ENCODE measurements at places on chromosomes 5 and 9.

- no peak for DNase-seq
Observed at GRCh38 chr9:95125652-95126051, 191.9 kb downstream of the FANCC start.

- DNase-seq, result no peak
Observed at GRCh38 chr5:56993241-56993640, 41.3 kb upstream of the MIER3 start.

- no peak for DNase-seq
Observed at GRCh38 chr9:30744871-30745270, 1639.6 kb upstream of the ACO1 start.

GRCh38 chr9:128992995-128993394, 35.1 kb downstream of the SH3GLB2 start:
- DNase-seq, result no peak

- no peak for DNase-seq
Observed at GRCh38 chr9:36827593-36827992, 206.5 kb downstream of the PAX5 start.

DNA sequence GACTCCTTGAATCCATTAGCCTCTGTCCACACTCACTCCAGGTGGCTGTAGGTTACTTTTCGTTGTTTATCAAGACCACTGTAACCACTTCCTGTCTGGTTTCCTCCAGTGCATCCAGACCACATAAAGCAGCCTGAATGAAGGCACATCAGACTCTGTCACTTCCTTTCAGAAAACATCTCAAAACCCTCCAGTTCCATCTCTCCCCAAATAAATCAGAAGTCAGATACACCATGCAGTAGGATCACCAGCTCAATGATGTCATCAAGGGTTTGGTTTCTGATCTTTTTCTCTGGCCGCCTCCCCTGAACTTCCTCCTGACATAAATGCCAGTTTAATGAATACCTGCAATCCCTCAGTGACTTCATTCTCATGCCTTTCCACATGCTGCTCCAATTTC, 161.2 kb downstream of the ZNF462 start:
- DNase-seq, result no peak

DNA sequence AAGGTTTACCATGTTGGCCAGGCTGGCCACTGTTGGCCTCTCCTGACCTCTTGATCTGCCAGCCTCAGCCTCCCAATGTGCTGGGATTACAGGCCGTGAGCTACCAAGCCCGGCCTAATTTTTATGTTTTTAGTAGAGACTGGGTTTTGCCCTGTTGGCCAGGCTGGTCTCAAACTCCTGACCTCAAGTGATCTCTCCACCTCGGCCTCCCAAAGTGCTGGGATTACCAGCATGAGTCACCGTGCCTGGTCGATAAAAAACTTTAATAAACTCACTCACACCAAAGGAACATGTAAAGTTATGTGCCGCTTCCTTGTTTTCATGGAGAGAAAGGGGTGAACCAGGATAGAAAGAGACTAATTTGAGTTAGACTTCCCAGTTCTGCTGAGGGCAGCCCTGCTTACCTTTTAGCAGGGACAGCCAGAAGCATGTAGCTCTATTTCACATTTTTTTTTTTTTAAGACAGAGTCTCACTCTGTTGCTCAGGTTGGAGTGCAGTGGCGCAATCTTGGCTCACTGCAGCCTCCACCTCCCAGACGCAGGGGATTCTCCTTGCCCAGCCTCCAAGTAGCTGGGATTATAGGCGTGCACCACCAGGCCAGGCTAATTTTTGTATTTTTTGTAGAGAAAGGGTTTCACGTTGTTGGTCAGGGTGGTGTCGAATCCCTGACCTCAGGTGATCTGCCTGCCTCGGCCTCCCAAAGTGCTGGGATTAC, 11.4 kb upstream of the HAUS6 start:
- DNase-seq, result peak; percentile 39

- no peak for DNase-seq
Observed at GRCh38 chr5:16883806-16884205, 52.3 kb downstream of the MYO10 start.

DNA sequence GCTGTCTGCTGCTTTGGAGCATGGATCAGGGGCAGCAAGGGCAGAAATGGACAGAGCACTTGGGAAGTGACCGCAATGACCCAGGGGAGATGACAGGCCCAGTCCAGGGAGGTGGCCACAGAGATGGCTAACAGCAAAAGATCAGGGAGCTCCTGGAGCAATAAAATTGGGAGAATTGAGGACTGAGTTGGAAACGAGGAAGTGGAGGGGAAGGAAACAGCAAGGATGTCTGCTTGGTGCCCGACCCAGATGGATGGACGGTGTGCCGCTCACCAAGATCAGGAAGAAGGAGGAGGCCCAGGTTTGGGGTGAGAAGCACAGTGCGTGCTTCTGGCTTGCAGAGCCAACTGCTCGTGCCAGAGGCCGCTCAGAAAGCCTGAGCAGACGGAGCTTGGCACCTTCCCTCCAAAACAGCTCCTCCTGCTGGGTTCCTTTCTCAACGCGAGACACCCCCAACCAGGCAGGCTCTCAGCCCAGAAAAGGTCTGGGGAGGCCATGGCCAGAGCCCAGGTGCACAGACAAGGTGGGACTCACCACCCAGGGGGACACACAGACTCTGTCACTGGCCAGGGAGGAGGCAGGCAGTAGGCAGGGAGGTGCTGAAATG, 1.7 kb upstream of the SLC34A1 start:
- peak; percentile 75 for DNase-seq

- no peak for DNase-seq
Observed at GRCh38 chr5:43461066-43461465, 22.6 kb downstream of the TMEM267 start.

- DNase-seq, result no peak
Observed at GRCh38 chr9:124765439-124765835, 5.7 kb downstream of the NR6A1 start.

DNA sequence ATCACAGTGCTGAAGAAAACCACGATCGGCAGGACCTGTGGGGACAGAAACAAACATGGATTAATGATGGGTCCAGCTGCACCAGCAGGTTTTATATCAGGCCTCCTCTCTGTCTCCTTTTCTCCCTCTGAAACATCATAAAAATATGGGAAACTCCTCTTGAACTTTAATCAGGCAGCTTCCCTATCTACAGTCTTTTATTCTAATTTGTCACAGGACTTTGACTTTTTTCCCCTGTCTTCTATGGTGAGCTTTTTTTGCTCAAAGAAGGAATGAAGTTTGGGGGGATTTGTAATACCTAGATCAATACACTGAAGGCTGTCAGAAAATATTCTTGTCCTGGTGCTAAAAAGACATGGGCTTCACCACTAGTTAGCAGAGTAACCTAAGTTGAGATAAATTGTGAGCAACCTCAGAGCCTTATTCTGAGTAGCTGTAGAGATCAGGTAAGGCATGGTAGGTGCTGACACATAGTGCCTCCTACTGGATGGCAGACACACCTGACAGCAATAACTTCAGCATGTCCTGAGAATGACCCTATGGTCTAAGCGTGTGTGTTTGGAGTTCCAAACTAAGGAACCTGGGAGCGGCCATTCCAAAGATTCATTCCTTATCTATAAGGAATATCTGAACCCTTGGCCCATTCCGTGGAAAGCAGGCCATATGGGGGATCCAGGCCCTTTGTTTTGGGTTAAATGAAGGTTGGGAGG, 46.2 kb downstream of the SLC28A3 start:
- no peak for DNase-seq

DNA sequence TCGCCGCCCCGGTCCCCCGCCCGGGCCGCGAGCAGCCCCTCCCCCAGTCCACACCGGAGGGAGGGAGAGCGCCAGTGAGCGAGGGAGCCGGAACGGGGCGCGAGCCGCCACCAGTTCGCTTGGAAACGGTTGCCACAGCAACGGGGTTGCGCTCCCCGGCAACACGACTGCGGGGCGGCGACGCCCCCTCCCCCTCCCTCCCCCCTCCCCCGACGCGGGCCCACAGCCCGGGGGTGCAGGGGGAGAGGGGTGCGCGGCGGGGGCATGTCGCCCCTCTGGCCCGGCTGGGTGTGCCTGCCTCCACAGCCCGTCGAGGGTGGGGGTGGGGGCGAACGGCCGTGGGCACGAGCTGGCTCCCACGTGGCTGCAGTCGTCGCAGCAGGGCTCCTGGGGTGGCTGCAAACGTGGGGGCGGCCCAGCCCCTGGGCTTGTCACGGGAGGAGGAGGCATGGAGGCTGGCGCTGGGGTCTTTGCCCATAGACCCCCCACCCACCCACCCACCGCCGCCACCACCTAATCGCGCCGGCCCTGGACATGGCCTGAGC, 524 bp downstream of the PRR7 start:
- no peak for DNase-seq

DNA sequence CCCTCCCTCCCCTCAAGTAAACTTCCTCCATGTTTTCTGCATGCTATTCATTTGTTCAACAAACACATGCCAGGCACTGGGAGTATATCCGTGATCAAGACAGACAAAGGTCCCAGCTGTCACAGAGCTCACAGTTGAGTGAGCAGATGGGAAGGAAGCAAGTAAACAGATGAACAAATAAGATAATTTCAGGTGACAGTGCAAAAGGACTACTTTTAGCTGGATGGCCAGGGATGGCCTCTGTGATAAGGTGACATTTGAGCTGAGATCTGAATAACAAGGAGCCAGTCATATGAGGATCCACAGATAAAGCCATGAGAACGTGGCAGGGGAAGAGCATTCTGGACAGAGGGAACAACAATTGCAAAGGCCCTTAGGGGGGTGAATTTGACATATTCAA, 121.7 kb upstream of the RAD23B start:
- no peak for DNase-seq

DNA sequence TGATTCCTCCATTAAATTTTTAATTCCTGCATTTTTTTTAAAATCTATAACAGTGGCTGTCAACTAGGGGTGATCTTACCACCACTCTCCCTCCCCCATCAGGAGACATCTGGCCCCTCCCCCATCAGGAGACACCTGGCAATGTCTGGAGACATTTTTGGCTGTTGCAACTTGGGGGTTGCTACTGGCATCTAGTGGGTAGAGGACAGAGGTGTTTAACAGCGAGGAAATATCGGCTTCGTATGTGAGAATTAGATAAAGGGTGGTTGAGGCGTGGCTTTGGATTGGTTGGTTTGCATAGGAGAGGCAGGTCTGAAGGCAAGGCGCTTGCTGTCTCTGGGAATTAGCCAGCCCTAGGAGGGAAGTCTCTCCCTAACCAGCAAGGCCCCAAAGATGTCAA, 10.5 kb downstream of the CDHR2 start:
- no peak for DNase-seq

- DNase-seq, result no peak
Observed at GRCh38 chr5:157187046-157187754, 6.6 kb downstream of the ITK start.

- DNase-seq, result no peak
Observed at GRCh38 chr9:127096208-127096607, 26.2 kb downstream of the ANGPTL2 start.

Data from right lobe of liver (tissue), 6 donors.